ENCODE measurements at places on chromosomes 4 and X.

GRCh38 chrX:40167850-40168479, 70.2 kb upstream of the BCOR start:
- DNase-seq, result no peak

GRCh38 chr4:74474345-74475090, 29.6 kb downstream of the AREG start:
- DNase-seq, result no peak

DNA sequence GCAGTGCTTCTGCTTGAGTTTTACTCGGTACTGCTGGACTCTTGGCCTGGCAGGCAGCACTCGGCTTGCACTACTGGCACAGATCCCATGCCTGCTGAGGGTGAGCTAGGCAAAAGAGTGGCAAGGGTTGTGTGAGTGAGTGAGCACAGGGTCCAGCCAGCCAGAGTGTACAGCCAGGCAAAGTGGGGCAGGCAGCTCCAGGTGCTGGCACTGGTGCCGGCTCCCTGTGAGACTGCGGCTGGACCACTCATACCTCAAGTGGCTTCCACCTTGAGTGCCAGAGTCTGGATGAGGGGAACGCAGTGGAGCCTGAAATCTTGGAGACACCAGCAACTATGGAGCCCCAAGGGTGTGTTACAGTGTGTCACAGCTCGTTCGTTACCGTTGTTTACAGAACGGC, 1451.9 kb upstream of the AGA start:
- DNase-seq, result no peak

GRCh38 chrX:40418146-40418812, 162.5 kb upstream of the ATP6AP2 start:
- DNase-seq, result no peak
